Muscle of leg (tissue), 16 donors: ENCODE measurements at places on chromosomes 1 and 21. TPM values are rescaled to one million over a fixed set of nuclear protein-coding genes. Genes with fewer than 3 reads are reported as not detected.

AADACL4 gene
- total RNA-seq = 0.04 TPM

DNA sequence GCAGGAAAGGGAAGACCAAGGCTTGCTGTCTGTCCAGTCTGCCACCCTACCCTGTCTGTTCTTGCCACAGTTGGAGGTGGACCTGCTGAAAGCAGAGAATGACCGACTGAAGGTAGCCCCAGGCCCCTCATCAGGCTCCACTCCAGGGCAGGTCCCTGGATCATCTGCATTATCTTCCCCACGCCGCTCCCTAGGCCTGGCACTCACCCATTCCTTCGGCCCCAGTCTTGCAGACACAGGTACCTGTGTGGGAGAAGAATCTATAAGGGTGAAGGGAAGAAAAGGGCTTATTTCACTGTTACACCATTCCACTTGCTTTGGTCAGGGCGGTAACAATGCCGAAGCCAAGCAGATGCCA, 20.3 kb upstream of the IPO9 start:
- DNase-seq = no peak

DNA sequence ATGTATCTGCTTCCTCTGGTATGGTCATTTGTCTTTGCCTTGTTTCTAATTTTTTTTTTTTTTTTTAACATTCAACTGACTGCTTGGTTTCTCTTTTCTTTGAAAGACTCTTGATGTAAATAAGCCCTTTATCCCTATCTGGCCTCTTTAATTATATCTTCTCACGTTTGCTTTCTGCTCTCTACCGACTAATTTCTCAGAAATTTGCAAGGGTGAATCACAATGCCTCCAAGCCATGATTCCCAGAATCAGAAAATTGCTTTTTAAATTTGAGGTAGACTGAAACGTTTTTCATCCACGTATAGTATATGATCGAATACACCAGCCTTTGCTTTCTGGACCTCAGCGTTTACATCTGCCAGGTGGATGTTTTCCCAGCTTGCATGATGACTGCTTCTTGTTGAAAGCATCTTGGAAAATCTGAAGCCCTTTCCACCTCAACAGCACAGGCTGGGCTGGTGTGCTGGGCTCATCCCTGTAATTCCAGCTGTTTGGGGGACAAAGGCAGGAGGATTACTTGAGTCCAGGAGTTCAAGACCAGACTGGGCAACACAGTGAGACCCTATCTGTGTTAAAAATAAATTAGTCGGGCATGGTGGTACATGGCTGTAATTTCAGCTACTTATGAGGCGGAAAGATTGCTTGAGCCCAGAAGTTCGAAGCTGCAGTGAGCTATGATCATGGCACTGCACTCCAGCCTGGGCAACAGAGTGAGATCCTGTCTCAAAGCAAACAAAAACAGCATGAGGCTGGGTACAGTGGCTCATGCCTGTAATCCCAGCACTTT, 35.0 kb upstream of the GPR137B start:
- no peak for DNase-seq

DNA sequence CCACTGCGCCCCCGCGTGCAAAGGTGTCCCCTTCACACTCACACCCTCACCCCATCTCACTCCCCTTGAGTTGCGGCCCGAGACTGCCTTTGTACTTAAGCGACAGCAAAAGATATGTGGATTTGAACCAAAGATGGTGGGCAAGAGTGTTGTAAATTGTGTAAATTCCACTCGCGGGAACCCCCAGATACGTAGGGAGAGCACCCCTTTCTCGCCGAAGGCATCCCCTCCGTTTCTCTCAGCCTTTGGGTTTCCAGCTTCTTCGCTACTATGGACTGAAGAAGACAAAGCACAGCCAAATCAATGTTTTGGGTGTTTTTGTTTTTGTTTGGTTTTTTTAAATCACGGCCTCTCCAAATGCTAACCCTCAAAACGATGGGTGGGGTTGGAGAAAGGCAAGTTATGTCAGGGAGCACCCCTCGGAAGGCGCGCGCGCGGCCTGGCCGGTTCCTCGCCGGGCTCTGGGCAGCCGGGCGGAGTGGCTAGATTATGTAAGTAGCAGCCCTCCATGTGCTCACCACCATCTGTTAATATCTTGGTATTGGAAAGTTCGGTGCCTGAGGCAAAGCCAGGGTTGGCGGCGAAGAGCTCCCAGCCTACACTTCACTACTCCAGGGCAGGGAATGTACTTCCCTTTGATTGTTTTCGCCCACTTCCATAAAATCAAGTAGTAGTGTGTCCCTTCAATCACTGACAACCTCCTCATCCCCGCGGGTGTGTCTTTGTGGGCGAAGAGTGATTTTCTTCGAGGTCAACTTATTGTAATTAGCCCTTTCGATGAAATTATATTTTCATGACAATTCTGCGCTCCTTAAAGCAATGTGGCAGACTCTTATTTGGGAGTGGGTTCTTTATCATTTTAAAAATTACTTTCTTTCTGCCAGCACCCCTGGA, 4.0 kb upstream of the PROX1 start:
- no peak for DNase-seq

- peak; percentile 79 for DNase-seq
Observed at GRCh38 chr1:11339346-11340232, 66.6 kb downstream of the UBIAD1 start.

ARF1 gene
- 109 TPM for total RNA-seq

- DNase-seq = peak; percentile 62
Observed at GRCh38 chr1:236654957-236655356, 31.3 kb upstream of the ACTN2 start.

- peak; percentile 70 for DNase-seq
Observed at GRCh38 chr1:206657751-206658150, 22.4 kb downstream of the DYRK3 start.
